ENCODE measurements at places on chromosomes 3 and 15.

DNA sequence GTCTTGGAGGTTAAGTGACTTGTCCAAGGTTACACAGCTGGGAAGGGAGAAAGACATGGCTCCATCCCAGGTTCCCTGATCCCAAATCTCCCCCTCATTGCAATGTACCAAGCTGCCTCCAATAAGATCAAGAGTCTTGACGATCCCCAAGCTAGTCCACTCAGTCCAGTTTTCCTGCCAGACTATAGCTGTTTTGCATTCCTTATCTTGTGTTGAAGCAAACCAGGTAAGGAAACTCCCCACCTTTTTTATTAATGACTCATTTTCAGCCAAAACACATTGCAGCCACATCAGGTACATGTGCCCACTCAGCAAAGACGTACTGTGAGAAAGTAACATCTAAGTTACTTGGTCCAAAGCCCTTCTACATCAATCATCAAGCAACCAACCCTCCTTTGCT, 41.9 kb downstream of the LIPC start:
- H3K36me3 ChIP-seq: no peaks in the 10 kb centered on the region
- DNase-seq: no peak
- H3K4me3 ChIP-seq: no peak overlapping the region
- H3K27me3 ChIP-seq: no peaks in the 10 kb centered on the region

DNA sequence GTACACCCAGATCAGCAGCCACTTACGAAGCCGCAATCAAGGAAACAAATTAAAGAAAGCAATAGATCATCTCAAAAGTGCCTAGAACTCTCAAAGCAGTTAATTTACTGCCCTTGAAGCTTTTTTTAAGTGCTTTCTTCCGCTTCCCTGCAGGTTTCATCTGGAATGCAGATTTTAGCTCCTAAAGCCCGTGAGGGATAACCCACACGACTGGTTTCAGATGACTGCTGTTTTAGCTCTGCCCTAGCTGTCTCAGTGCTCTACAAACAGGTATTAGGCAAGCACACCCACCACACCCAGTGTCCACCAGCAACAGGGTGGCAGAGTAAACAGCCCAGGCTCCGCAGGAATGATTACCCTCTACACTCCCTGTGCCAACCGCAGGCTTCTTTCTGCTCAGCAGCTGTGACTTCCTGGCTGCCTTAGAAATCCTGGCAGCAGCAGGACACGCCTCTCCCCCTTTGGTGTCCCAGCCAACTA, 126.0 kb downstream of the FMN1 start:
- no peak overlapping the region for H3K27ac ChIP-seq
- peaks cover 37% of the 10 kb centered on the region for H3K4me1 ChIP-seq
- no peaks in the 10 kb centered on the region for H3K27me3 ChIP-seq
- H3K4me3 ChIP-seq: peak overlapping the region; percentile 56
- H3K36me3 ChIP-seq: no peaks in the 10 kb centered on the region

- H3K27ac ChIP-seq: no peak overlapping the region
- no peak for DNase-seq
- no peaks in the 10 kb centered on the region for H3K27me3 ChIP-seq
- H3K36me3 ChIP-seq: peaks cover 4% of the 10 kb centered on the region
Observed at GRCh38 chr3:43330981-43331380, 44.6 kb downstream of the SNRK start.

- no peak overlapping the region for H3K4me3 ChIP-seq
- no peaks in the 10 kb centered on the region for H3K4me1 ChIP-seq
- no peaks in the 10 kb centered on the region for H3K36me3 ChIP-seq
- no peaks in the 10 kb centered on the region for H3K27me3 ChIP-seq
- no peak for DNase-seq
Observed at GRCh38 chr3:42960786-42961185, 18.3 kb upstream of the GASK1A start.

GRCh38 chr3:177098551-177098950, 98.7 kb downstream of the TBL1XR1 start:
- H3K27me3 ChIP-seq: no peaks in the 10 kb centered on the region
- no peak overlapping the region for H3K27ac ChIP-seq
- H3K4me3 ChIP-seq: no peak overlapping the region
- H3K4me1 ChIP-seq: peaks cover 11% of the 10 kb centered on the region
- DNase-seq: no peak

Data from HepG2 (cell line).